ENCODE measurements at places on chromosomes 7 and 10.

DNA sequence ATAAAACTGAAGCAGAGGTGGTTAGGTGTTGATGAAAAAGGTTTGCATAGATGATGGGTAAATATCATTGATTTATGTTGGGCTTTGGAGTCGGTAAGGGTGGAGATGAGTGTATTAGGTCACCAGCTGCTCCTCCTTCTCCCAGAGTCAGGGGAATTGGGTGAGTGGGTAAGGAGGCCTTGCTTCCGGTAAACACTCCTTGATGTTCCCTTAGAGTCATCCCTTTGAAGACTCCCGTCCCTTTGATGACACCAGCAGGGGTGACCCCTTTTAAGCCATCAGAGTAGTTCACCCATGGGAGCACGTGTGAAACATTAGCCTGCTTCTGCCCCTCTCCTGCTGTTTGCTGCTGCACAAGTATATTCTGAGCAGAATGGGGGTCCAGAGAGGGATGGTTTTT is 92.2 kb upstream of the DKK1 start:
- no peak for DNase-seq

DNA sequence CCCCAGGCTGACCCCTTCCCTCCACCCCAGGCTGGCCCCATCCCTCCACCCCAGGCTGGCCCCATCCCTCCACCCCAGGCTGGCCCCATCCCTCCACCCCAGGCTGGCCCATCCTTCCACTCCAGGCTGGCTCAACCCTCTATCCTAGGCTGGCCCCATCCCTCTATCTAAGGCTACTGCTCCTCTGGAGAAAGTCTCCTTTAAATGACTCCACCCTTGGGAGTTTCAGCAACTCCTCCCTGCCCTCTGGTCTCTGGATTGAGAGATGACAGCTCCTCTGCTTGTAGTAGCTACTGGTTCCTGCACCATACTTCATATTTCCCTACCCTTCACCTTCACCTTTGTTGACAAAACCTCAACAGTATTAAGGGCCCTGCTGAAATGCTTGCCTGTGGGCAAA is 8.5 kb downstream of the PRLHR start:
- DNase-seq, result no peak

- DNase-seq, result peak; percentile 43
These were observed 119.5 kb upstream of the CAV2 start for GRCh38 chr7:116380025-116380424.

GRCh38 chr7:145269418-145270161 is 433.7 kb upstream of the TPK1 start:
- DNase-seq, result no peak

- DNase-seq, result no peak
These were observed 21.6 kb upstream of the TRIL start for GRCh38 chr7:28979776-28980175.

DNA sequence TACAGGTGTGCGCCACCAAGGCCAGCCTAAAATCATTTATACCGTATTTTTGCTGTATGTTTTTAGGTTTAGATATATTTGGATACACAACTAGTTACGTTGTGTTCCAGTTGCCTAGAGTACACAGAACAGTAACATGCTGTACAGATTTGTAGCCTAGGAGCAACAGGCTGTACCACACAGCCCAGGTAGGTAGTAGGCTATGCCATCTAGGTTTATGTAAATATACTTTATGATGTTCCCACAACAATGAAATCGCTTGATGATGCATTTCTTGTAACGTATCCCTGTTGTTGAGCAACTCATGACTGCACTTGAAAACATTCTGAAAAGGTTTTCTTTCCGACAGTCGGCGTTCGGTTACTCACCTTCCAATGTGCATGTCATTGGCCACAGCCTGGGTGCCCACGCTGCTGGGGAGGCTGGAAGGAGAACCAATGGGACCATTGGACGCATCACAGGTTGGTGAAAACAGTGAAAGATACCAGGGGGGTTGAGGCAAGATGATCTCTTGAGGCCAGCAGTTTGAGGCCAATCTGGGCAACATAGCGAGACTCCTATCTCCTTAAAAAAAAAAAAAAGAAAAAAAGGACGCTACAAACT is 7.7 kb downstream of the PNLIP start:
- DNase-seq, result no peak

GRCh38 chr10:31605861-31606525 is 287.0 kb downstream of the ZEB1 start:
- no peak for DNase-seq

GRCh38 chr10:62640411-62640810 is 164.1 kb upstream of the ADO start:
- DNase-seq, result peak; percentile 31

DNA sequence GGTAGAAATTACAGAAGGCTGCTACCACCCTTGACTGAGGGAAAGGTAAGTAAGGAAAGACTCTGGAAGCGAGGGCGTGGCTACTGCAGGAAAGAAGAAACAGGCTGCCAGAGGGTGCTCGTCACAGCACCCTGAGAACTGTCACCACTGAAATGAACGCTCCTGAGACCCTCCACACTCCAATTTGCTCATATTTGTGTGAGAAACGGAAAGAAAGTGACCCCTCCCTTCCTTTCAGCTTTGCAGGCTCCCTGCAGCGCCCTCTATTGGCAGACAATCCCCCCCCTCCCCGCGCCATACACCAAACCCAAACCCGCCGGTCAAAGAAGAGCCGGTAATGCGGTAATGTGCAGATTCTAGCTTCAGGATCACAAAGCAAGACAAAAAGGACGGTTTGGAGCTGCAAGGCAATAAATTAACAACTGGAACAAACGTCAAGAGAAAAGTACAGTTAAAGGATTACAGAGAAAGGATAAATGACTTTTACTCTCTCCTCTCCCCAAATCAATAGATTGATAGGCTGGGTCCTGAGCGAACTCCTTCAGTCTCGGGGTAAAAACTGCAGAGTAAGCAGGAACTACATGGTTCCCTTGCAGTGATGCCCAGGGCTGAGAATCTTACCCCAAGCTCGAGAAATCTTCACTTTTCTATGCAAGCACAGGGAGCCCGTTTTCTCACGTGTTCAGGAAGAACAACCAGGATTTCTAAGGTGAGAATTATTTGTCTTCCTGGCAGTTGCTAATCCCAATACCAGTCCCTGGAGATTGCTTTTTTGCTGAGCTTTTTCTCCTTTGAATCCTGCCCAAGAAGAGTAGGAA is 47.6 kb downstream of the STEAP1B start:
- peak; percentile 38 for DNase-seq

GRCh38 chr10:132201111-132201969 is 14.6 kb downstream of the DPYSL4 start:
- no peak for DNase-seq

- no peak for DNase-seq
These were observed 39.5 kb downstream of the CACNA2D1 start for GRCh38 chr7:82404094-82404493.

DNA sequence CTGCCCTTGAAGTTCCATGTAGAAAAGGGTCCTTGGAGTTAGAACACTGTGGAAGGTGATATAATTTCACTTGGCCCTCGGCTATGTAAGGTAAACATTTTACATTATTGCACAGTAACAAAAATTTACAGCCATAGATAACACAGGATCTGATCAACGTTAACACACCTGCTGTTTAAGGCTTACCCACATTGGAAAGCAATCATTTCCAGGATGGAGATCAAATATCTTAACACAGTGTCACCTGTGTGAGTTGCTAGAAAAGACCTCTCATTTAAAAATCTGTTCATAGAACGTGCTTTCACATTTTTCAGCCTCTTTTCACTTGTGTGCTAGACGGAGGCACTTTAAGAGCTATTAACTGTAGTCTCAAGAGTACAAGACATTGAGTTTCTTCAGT is 1.9 kb downstream of the TMEM229A start:
- no peak for DNase-seq

GRCh38 chr10:33290321-33291052 is 44.0 kb downstream of the NRP1 start:
- DNase-seq, result no peak

GRCh38 chr7:10708447-10708846 is 265.2 kb upstream of the PHF14 start:
- DNase-seq, result no peak

GRCh38 chr10:27723436-27723835 is 22.2 kb downstream of the MKX start:
- peak; percentile 63 for DNase-seq

- DNase-seq, result peak; percentile 55
These were observed 52.6 kb downstream of the PFKP start for GRCh38 chr10:3119796-3120459.

DNA sequence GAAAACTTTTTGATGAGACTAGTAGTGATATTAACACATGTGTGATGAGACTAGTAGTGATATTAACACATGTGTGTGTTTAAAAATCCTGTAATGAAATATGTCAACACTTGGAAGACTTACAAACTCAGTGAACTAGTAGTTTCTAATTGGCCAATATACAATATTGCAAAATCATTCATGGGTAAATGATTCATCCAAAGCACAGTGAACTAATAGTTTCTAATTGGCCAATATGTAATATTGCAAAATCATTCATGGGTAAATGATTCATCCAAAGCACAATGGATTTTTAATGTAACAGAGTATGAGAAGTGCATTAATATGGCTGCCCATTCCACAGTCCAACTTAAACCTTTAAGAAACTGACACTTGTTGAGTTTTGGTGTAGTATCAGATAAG is 77.8 kb downstream of the ATAD1 start:
- peak; percentile 92 for DNase-seq

DNA sequence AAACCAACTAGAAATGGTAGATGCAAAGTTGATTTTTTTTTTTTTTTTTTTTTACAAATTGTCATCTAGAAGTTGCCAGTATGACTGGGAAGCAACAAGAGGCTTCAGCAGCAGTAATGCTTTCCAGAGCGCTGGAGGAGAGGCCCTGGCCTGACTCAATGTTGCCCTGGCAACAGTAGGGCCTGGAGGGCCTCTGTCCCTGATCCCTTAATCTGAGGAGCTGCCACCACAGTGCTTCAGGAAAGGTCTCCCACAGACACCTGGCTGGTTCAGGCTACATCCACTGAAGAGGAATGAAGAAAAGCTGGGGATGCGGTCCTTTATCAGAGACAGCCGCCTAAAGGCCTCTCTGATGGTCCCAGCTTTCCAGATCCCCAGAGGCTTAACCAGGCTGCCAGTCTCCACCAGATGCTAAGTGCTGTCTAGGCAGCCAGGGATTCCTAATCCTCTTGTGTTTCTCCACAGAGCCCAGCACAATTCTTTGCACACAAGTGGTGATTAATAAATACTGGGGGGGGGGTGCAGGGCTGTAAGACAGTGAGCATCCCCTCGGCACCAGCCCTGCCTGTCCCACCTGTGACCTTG is 33.7 kb downstream of the ZNF777 start:
- DNase-seq, result no peak

DNA sequence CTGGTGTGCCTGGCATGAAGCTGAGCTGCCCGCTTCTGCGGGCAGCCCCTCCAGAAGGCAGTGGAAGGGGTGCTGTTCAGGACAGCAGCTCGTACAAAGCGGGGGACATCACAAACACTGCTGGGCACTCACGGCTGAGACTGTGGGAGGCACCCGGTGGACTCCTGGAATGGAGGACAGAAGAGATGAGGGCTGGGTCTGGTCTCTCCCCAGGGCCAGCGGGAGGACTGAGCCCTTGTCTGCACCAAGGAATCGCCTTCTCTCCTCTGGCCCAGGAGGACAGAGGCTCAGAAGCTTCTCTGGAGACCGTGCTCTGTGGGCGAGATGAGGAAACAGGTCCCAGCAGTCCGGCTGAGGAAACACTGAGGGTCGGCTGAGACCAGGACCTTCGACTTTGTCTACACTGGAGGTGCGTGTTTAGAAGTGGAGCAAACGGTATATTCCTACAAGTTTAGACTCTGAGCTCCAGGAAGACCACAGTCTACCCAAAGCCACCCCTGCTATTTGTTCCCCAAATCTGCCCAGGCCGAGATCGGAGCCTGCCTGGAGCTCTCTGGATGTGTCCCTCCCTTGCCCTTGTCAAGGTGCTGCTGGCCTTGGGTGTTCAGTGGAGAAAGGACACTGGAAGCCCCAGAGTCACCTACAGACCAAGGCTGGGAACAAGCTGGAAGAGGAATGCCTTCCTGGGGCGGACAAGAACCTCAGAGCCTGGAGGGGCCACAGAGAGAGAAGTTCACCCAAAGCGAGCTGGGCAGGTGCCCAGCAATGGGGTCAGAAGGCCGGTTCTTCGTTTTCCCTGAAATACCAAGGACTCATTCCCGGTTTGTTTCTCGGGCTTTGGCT is 12.9 kb upstream of the INPP5A start:
- no peak for DNase-seq

GRCh38 chr7:94698275-94698674 is 42.3 kb upstream of the SGCE start:
- peak; percentile 82 for DNase-seq

DNA sequence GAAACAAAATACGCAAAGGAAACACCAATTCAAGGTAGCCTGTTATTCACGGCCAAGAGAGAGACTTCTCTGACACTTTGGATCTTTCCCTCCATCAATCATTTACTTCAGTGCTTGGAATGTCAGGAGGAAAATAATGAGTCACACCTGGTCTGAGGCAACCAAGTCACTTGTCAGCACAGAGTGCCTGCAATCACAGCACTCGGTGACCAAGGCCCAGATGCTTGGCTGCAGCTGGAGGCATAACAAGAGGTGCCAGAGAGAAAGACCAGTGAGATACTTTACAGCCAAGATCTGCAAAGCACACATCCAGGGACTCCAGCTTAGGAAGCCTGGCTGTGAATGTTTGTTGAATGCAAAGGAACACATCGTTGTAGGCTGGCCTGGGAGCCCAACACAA is 33.9 kb downstream of the ASB13 start:
- DNase-seq, result peak; percentile 42

DNA sequence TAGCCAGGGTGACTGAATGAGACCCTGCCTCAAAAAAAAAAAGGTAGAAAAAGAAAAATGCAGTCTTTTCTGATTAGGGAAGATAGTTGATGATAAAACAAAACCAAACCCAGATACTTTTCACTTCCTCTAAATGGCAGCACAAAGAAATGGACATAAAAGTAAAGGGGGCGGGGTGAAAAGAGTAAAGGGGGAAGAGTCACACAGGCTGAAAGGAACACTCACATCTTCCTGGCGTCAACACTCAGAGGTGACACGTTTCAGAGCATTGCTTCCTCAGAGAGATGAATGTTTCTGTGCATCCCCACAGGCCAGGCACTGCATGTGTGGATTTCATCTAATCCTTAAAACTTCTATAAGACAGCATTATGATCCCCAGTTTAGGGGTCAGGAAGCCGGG is 81.2 kb downstream of the HIPK2 start:
- DNase-seq, result peak; percentile 44

GRCh38 chr7:157436076-157436475 is 99.3 kb downstream of the DNAJB6 start:
- no peak for DNase-seq

- no peak for DNase-seq
These were observed 8.1 kb downstream of the STK17A start for GRCh38 chr7:43590862-43591557.

DNA sequence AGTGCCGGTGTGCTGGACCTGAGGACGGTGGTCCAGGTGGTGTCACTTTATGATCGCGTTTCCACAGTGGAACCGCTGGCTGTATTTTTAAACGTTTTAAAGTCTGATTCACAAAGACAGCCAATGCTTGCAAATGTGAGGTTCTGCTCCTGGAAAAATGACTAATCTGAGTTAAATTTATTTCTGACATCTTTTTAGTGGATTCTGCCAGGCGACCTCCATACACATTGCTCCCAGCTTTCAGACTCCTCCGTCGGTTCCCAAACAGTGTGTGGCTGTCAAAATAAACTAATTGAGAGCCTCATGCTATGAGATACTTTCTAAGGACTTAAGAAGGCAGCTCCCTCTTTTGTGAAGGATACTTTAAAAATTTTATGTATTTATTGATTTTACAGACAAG is 12.7 kb upstream of the TTYH3 start:
- DNase-seq, result peak; percentile 74

Measured in fibroblast of mammary gland (primary cell).